ENCODE measurements at places on chromosomes 16 and 17. TPM values are rescaled to one million over a fixed set of nuclear protein-coding genes. Genes with fewer than 3 reads are reported as not detected.

FDXR gene
- 26.0 TPM for total RNA-seq

RPH3AL gene
- 2.6 TPM for total RNA-seq

ANKS4B gene
- not detected for total RNA-seq

XAF1 gene
- 51.5 TPM for total RNA-seq

LDHD gene
- 6.4 TPM for total RNA-seq

EIF4A3 gene
- 63.9 TPM for total RNA-seq

WFIKKN2 gene
- total RNA-seq = not detected

ADGRG3 gene
- not detected for total RNA-seq

UTS2R gene
- total RNA-seq = not detected

SOX15 gene
- total RNA-seq = 0.49 TPM
